Left lung (tissue), 14 donors: ENCODE measurements at places on chromosomes 16 and 17.

- DNase-seq: no peak
Observed at GRCh38 chr16:68452176-68452575, 3.9 kb upstream of the SMPD3 start.

- DNase-seq: no peak
Observed at GRCh38 chr16:1610899-1611632, 806 bp downstream of the IFT140 start.

DNA sequence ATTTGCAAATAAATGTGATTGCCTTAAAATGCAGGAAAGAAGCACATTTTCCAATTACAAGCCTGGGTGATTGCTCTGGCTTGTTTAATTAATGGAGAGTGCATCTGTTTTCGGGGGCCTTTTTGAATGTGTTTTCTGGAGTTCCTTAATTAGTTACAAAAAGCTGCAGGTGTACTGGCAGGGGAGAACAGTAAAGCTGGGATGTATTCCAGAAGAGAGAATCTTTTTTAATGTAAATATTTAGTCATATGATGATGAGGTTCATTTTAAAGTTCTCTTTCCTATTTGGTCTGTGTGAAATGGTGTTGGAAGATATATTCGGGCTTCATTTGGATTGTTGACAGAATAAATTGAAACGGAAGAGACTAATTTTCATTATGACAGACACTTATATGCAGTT lies 70.9 kb upstream of the N4BP1 start:
- no peak for DNase-seq

DNA sequence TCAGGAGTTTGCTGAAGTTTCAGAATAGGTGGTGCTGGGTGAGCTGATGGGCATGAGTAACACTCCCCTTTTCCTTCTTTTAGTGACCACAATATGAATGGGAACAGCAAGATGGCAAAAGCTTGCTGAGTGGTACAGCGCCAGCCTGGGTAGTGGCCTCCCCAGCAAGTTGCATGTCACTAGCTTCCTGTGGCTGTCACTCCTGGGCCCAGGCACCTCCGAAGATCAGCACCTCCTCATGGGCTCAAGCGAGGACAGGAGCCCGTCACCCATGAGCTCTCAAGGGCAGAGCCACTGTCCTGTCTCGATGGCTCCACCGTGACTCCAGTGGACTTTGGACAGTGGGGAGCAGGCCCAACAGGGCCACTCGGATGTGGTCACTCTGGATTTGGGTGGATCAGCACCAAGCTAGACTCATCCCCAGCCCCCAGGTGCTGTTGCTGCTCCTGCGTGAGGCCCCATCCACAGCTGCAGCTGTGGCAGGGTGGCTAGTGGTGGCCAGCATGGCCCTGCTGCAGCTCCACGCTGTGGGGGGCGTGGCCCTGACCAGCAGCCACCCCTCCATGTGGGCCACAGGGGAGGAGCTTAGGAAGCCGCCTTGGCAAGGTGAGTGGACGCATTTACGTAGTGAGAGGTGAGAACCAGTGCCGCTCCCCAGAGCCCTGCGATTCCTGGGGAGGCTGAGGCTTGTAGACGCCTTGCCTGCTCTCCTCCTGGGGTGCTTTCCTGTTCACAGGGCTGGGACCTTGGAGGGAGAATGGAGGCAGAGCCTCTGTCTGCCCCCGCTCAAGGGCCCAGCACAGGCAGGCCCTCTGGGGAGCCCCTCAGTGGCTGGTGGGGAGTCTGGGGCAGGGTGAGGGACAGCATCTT lies 13.6 kb upstream of the DNASE1 start:
- no peak for DNase-seq

DNA sequence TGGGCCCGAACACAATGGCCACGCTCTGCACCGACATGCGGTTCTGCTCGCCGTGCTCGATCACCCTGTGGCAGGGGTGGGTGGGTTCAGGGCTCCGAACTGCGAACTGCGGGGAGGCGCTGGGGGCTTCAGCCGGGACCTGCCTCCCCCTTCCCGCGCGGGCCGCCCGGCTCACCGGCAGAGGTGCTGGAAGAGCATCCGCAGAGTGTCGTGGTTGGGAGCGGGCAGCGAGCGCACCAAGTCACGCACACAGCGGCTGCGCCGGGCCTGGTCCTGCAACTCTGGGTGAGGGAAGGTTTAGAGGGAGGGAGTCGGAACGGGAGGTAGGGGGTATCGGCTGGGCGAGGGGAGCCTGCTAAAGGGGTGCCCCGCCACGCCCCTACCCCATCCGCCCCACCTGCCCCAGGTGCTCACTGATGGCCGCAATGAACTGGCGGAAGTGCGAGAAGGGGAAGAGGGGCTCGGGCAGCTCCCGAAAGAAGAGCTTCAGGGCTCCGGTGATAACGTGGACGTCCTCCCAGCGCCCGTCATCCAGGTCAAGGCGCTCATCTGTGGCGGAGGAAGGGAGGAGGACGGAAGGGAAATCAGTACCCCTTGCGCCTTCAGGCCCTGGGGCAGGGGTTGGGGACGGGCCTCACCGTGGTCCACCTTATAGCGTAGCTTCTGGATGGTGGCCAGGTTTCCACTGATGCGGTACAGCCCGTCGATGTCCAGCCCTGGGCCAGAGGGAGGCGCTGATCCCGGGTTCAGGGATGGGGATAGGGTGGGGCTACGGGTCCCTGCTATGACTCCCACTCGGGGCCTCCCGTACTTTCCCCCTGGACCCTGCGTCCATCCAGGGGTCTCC lies 36.9 kb downstream of the ARHGAP27 start:
- no peak for DNase-seq

DNA sequence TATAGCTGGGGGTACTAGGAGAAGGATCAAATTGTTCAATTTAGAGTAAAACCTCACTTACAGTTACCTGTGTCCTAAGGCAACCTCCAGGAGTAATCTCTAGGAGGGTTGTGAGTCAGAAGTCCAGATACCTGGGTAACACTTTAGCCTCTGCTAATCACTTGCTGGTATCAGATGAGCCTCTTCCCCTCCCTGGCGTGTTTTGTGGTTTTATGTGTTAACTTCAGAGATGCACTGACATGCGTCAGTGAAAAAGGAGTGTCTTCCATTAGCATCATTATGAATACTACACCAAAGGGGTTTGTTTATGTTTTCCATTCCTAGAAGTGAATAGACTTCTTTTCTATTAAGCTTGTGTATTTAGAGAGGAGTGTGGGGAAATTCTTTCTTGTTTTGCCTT lies 208.2 kb downstream of the FTO start:
- no peak for DNase-seq

DNA sequence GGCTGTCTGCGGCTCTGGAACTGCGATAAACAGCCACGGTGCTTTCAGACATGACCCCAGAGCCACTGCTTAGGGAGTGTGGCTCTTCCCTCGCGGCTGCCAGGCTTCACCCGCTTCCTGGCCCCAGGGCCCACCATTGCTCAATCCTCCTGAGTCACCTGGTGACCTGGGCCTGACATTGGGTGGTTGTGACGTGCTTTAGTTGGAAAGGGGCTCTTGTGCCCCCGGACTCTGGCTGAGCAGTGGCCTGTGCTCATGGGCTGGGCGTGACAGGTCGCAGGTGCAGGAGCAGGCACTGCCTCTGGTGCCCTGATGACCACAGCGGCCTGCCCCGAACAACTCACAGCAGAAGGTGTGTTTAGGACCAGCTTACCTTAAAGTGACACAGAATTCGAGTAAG lies 8.6 kb upstream of the NUDT16L1 start:
- no peak for DNase-seq

DNA sequence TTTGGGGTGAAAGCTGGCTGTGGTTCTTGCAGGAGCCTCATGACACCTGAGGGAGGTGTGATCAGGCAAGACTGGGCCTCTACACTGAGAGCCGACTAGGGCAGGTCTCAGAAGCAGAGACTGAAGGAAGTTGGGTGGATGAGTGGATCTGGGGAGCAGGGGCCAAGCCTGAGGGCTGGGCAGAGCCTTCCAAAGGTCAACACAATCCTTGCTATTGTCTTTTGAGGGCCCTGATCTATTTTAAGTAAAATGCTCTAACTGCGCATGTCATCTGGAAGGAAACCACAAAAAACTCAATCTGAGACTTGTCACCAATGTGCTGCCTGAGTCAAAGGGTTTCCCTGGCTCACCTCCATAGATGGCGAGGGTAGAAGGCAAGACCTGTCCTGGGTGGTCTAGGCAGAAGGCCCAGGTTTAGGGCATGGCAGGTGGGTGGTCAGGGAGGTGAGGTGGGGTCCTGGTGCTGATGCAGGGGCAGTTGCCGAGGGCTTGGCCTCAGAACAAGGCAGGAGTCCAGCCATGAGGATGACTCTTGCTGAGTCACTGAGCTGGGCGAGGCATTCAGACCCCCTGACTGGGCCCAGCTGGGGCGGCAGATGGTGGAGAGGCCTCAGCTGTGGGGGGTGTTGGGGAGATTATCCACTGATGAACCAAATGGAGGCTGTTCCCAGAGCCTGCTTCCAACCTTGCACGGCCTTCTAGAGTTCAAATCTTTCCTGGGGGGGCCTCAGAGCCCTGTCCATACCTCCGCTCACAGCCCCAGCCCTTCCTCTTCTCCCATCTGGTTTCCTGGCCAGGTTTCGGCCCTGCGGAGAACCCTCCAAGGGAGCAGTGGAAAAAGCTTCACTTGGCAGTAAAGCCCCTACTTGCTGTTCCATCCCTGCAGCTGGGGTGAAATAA lies 5.1 kb downstream of the MVP start:
- DNase-seq: no peak

DNA sequence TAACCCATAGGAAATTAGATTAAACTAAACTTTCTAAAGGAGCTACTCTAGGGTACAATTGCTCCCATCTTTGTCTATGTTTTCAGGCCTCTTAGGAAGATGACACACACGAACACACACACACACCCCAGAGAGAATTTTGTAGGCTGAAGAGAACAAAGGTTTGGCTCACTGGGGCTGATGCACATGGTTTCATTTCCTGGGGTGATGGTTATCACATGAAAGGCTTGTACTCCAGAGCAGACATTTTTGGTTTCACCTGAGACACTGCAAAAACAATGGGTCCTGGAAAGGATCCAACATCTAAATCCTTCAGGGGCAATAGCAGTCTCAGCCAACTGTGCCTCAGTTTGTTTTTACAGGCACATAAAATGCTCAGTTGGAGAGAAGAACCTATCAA lies 62.8 kb downstream of the GRB7 start:
- DNase-seq: no peak

DNA sequence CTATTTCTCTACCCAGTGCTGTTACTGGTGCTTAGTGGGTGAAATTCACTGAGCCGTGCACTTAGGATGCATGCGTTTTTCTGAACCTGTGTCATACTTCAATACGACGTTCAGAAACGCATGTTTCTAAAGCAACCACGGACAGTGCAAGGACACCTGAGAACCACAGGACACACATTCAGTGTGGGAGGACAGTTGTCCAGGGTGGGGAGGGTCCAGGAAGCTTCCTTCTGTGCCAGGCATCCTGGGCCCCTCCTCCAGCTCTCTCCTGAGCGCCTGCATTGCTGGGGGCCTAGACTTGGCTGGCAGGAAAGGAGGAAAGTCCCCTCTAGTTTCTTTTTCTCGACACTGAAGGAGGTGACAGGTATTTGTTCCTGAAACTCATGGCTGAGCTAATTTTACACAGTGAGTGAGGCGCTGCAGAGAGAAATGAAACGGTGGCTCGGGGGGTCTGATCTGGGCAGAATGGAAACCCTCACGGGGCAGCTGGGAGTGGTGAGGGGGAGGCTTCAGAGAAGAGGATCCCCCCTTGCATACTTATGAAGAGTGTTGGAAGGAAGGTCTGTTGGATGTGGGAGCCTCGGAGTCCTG lies 89.9 kb downstream of the IRF8 start:
- no peak for DNase-seq

GRCh38 chr17:73787076-73788059 lies 143.1 kb upstream of the SDK2 start:
- DNase-seq: no peak

DNA sequence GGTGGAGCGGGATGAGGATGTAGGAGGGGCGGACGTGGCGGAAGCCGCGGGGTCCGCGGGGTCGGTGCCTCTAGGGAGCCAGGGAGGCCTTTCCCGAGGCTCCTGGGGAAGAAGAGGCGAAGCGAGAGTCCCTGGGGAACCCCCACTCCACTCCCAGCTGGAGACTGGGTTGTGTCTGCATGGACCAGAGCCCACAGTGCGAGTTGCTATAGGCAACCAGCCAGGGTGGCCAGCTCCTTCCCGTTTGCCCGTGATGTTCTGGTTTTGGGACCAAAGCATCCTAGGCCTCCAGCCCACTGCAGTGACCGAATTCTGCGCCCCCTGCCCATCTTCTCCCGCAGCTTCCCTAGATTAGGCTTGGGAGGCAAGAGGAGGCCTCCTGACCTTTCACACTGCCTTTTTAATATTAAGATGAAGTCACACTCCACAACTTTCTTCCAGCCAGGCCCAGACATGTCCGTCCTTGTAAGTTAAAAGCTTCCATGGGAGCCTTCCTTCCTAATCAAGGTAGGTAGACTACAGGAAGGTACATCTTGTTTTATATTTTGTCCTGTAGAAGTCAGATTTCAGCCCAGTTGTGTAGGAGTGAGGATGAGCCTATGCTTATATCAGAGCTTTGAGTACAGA lies 469 bp downstream of the AMZ2 start:
- no peak for DNase-seq

DNA sequence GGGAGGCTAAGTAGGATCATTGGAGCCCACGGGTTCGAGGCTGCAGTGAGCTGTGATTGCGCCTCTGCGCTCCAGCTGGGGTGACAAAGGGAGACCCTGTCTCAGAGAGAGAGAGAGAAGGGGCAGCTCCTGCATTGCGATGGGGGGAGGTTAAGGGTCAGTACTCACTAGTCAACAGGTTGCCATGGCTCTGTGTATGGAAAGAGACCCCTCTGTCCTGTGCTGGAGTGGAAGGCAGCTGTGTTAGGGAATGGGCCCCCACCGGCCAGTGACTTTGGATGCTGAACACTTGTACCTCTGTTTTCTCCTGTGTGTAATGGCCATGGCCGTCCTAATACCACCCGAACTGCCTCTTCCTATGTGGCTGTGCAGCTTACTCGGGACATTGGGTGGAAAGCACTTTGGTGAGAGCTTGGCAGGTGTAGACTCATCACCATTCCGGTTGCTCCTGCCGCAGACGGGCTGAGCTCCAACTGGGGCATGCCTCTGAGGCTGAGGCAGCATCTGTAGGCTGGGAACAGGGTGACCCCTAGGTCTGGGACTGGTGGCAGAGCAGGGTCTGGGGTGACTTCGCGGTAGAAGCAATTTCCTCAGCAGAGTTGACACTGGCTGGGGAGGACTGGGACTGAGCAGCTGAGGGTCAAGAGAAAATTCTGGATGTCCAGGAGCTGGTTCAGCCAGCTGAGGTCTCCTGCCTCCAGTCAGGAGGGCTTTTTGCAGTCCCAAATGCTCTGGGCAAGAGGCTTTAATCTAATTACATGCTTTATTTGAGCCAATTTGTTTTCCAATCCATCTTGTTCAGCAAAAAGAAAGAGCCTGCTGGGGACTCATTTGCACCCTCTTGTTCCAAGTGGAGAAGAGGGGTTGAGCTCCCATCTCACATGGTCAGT lies 184.5 kb downstream of the NTN1 start:
- no peak for DNase-seq

DNA sequence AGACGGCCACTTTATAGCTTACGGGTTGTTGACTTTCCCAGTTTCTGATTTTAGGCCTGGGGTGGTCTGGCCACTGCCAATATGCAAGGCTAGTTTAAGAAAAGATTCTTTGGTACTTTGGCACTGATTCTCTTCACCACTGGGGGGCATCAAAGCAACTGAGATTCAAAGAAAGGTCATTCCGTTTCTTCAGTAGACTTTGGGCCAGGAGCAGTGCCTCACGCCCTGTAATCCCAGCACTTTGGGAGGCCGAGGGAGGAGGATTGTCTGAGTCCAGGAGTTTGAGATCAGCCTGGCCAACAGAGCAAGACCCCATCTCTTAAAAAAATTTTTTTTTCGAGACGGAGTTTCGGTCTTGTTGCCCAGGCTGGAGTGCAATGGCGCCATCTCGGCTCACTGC lies 53.0 kb downstream of the RPA1 start:
- no peak for DNase-seq

- DNase-seq: no peak
Observed at GRCh38 chr16:84610376-84610775, 7.5 kb downstream of the COTL1 start.

- no peak for DNase-seq
Observed at GRCh38 chr17:77470800-77471733, 330.3 kb downstream of the SEC14L1 start.
